NCI-H187 (cell line): ENCODE measurements at places on chromosomes 12 and 14.

DNA sequence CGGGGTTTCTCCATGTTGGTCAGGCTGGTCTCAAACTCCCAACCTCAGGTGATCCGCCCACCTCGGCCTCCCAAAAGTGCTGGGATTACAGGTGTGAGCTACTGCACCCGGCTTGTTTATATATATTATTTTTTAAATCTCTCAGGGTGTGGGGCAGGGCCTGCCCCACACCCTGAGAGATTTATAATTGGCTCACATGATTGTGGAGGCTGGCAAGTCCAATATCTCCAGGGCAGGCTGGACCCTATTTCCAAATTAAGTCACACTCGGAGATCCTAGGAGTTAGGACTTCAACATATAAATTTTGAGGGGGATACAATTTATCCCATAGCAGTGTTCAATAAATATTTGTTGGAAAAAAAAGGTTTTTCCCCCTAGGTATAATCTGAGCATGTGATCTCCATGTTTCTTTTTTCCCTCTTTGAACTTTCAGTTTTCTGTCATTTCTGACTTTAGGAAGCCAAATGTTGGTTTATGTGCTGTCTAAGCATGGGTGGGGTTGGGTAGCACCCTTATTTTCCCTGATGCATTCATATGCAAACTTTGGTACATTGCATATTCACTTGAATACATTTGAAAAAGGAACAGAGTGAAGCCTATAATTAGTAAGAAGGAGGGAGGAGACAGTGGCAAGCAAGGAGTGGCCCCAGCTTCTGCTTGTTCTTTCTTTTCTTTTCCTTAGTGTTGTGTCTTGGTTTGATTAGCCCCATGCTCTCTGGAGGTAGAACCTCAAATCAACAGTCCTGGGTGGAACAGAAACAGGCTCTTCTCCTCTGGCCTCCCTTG, 8.7 kb upstream of the A2ML1 start:
- no peak for DNase-seq

DNA sequence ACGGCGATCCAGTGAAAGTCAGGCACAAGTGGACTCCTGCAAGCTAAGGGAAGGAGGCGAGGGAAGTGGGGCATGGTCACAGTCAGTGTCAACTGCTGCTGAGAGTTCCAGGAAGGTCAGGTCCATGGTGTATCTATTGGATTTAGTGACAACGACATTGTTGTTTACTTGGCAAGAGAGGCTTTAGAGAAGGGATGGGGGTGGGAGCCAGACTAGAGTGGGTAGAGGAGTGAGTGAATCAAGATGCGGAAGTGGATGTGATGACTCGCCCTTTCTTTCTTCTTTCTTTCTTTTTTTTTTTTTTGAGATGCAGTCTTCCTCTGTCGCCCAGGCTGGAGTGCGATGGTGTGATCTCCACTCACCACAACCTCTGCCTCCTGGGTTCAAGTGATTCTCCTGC, 12.5 kb downstream of the P2RX7 start:
- DNase-seq: no peak

DNA sequence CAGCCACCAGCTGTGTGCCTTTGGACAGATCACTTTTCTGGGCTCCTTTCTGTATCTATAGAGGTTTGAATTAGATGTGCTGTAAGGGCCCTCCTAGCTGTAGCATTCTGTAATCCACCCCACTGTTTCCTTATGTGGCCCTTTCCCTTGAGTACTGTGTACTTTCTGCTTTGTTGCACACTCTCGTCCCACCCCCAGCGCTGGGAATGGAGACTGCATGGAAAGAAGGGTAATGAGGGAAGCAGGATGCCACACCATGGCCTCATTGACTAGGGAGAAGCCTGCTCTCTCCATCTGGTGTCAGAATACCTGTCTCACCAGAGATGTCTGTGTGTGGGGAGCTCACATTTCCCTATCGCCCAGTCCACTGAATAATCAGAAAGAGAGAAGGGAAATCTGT, 13.6 kb upstream of the GALNT16 start:
- DNase-seq: peak; percentile 34

DNA sequence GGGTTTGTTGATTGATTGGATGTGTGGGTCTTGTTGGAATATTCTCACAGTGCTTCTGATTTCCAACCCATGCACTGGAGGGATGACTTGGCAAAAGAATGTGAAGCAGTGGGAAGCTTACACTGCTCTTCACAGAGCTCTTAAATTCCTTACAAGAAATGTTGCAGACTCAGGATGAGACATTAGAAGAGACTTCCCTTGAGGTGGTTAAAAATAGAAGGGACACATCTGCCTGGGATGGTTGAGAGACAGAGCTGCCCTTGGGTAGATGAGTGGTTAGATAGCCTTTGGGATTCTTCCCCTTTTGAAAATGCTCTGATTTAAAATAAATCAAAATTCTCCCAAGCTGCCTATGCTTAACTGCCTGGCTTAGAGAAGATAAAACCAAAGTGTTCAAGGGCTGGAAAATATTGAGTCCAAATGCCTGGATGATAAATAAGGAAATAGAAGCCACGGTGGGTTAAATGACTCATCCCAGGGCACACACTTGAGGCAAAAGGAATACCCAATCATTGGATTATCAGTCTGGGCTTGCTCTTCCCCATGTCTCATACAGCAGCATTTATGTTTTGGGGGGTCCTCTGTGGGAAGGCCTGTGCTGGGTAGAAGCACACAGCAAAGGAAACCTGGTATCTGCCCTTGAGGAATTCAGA, 264.3 kb downstream of the AKAP6 start:
- DNase-seq: no peak

DNA sequence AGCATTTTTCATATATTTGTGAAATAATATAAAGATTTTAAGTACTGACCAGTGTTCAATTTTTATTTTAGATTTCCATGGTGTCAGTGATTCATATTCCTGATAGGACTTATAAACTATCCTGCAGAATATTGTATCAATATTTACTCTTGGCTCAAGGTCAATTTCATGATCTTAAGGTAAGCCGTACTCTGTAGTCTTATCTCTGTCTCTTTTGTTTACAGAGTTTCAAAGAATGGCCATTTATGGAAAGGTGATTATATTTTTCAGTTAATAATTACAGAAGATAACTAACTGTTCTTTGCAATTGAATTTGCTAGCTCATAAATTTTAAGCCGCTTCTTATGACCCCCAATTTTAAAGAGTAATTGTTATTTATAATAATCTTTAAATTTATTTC, 27.9 kb downstream of the CGRRF1 start:
- DNase-seq: no peak

GRCh38 chr14:103504991-103505565, 17.6 kb downstream of the CKB start:
- no peak for DNase-seq

DNA sequence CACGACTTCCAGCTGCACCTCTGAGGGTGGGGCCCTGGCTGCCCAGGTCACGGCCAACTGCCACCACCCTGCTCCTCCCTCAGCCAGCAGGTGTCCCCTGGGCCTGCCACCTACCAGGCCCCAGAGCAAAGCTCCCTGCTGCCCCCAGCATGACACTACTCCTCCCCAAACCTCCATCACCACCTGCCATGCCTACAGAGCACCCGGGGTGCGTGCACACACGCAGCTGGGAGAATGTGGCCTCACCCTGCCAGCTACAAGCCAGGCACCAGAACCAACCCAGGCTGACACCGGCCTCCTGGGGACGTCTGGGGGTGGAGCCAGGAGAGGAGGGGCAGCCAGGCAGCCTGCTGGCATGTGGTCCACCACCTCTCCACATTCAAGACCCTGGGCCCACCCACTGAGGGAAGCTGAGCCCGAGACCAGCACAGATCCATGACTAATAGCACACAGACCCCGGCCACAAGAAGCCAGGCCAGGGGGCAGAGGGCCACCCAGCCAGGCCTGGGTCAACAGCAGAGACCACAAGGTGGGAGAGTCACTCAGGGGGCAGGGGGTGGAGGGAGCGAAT, 3.4 kb downstream of the JAG2 start:
- DNase-seq: no peak

- no peak for DNase-seq
Measured at GRCh38 chr12:9649532-9649940, 20.0 kb upstream of the CLEC2D start.

DNA sequence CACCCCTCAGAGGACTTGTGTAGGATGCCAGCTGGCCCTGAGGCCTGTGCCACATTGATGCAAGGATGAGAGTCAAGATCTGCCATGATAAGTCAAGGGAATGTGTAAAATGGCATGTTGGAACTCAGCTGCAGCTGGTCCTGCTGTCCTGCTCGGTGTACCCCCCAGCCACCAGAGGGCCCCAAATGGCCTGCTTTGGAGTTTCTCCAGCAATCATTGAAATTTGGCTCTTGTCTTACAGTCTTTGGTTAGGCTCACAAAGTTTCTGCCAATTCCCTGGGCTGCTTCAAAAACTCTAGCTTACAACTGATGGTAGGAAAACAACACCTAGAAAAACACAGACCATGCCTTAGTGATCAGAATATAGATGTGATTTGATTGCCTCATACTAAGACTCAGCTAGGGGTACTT, 76.8 kb downstream of the HSD17B6 start:
- DNase-seq: no peak

DNA sequence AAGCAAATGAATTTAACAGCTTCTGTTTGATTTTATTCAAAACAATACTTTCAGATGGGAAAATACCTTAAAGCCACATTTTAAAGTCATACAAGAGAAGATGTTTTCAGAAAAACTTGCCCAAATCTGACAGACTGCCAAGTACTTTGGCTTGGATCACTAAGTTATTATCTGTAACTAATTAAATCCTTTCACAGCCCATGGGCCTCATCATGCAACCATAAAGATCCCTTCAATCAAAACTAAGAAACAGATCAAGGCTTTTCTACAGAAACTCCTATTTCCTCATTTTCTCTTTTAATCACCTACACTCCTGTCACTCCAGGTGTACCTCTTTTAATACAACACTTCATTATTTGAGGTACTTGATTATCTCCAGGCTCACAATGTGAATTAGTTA, 28.1 kb downstream of the BLTP3B start:
- DNase-seq: no peak

DNA sequence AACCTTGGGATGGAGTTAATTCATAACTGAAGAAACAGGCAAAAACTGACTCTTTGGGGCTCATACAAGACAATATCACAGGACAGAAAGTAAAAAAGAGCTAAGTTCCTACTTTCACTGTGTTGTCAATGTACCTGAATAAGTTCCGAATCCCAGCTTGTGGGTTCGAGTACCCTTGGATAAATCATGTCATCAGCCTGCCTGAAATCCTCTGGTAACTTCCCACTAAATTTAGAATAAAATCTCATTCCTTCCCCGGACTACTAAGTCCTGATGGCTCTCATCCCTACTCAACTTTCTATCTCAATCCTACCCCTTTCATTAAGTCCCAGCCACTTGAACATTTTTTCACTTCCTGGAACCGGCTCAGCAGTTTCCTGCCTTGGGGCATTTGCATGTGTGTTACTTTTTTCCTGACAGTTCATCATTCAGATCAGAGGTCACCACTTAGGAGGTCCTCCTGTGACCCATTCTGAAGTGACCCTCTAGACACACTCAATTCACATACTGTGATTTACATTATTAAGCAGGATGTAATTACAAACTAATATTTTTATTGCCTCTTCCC, 12.7 kb downstream of the ERP29 start:
- no peak for DNase-seq
